RWPE1 (cell line): ENCODE measurements at places on chromosomes 16 and 17.

- no peak for DNase-seq
Observed at GRCh38 chr17:10052106-10052813, 146.1 kb downstream of the GAS7 start.

- DNase-seq, result peak; percentile 72
Observed at GRCh38 chr16:67430977-67431774, at the start of gene HSD11B2. Gene HSD11B2 (plus strand): TSS chr16:67431121. CDS start chr16:67431249, 128 bp downstream.

GRCh38 chr16:57606847-57607501 is 21.5 kb upstream of the ADGRG1 start:
- no peak for DNase-seq

GRCh38 chr17:64920419-64921172 is 1.3 kb upstream of the LRRC37A3 start:
- DNase-seq, result no peak

DNA sequence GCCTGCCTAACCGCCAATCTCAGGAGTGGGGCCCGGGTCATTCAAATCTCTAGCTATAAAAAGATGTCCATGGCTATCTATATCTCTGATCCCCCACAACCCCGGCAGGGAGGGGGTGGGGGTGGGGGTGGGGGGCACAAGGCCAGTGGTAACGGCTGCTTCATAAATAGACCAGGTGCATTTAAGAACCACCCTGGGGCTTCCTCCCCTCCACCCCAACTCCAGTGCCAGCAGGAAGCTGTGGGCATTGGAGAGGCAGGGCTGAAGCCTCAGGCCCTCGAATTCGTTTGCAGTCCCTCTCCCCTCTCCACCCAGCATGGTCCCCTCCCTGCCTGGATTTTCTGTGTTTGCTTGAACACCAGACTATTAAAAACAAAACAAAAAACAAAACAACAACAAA is 56.0 kb downstream of the RAP1GAP2 start:
- DNase-seq, result no peak

- DNase-seq, result no peak
Observed at GRCh38 chr16:70434484-70435260, 4.2 kb downstream of the ST3GAL2 start.

GRCh38 chr17:17109907-17110306 is 67.7 kb downstream of the MPRIP start:
- peak; percentile 23 for DNase-seq

- no peak for DNase-seq
Observed at GRCh38 chr17:83067071-83067717, 12.2 kb upstream of the METRNL start.

- no peak for DNase-seq
Observed at GRCh38 chr16:85579191-85579590, 33.9 kb upstream of the GSE1 start.

DNA sequence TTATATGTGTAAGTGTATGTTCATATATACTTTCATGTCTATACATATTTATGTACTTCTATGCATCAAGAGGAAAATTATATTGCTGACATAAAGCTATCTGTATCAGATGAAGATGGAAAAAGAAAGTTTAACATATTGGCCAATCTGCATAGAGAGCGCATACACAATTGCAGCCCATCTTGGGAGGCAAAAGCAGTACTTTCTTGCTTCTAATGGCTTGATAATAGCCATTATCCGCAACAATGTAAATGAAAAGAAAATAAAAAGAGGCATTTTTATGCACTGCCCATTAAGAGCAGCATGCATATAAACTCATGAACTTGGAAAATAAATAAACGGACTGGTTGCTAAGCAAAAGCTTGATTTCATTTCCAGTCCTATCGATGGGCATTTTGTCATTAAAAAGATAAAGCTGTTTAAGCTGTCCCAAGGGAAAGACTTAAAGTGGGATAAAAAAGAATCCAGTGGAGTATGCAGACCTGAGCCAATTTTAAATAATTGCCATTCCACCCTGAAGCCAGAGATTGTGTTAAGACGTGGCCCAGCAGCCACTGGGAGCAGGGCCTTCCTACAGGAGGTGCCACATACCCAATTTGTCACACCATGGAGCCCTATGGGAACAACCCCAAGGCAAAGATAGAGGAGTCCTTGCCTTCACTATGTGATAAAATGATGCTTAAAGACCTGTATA is 183.6 kb upstream of the CDH11 start:
- DNase-seq, result no peak

GRCh38 chr16:80203821-80204220 is 337.0 kb upstream of the DYNLRB2 start:
- DNase-seq, result no peak

DNA sequence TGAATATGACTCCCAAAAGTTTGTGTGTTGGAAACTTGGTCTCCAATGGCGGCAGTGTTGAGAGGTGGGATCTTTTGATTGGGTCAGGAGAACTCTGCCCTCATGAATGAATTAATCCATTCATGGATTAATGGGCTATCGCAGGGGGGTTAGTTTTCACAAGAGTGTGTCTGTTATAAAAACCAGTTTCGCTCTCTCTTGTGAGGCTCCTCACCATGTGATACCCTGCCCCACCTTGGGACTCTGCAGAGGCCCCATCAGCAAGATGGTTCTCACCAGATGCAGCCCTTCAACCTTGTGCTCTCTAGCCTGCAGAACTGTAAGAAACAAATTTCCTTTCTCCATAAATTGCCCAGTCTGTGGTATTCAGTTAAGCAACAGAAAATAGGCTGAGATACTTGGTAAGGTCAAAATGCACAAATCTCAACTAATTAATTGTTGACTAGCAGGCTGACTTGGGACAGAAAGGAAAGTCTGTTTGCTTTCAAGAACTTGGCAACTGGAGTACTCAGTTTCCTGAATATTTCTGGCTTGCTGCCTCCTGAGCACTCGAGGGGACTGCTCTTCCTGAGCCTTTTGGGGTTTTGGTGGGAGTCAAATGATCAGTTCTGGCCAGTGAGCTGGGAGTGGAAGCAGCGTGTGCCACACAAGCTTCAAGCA is 13.8 kb upstream of the CCL17 start:
- DNase-seq, result no peak

DNA sequence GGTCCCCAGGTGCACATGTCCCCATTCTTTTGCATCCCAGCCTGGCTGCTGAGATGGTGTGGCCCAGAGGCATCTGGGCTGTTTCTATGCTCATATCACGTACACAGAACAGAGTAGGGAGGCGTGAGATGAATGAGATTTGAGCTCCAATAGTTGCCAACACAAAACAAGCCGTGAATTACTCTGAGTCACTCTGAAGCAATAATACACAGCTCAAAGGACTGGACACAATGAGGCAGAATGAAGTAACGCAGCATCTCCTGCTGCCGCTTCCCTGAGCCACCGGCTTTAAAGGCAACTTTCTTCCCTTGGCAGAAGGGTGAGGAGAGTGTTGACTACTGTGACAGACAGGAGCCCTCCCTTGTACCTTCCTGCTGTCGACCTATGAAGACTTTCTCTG is 33.9 kb upstream of the CLEC18B start:
- peak; percentile 69 for DNase-seq

- DNase-seq, result no peak
Observed at GRCh38 chr16:62545039-62545438, 508.8 kb upstream of the CDH8 start.

DNA sequence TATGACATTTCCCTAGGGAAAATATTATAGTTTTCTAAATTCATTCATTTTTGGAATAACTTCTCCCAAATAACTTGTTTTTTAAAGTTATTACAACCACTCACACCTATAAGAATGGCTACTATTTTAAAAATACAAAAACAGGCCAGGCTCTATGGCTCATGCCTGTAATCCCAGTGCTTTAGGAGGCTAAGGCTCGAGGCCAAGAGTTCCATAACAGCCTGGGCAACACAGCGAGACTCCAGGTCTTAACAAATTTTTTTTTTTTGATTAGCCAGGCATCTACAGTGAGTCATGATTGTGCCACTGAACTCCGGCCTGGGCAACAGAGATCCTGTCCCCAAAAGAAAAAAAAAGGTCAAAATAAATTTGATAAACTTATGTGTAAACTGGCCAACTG is 43.6 kb upstream of the YPEL2 start:
- no peak for DNase-seq
